ENCODE measurements at places on chromosomes 13 and 19.

DNA sequence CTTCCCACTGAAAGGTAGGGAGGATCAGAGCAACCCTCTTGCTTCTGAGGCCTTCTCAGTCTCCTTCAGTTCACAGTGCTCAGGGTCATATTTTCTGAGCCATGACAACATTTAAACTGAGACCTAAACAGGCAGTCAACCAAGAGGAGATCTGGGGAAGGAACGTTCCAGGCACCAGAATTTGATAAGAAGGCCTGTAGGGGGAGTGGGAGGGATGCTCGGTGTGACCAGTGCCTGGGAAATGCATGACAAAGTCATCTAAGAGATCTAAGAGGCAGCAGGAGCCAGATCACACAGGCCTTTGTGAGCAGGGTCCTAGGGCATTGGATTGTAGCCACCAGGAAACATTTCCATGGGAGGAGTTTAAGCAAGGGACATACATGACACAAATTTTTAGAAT, 71.6 kb downstream of the SHISA2 start:
- no peak for DNase-seq

- DNase-seq, result no peak
Observed at GRCh38 chr19:13669780-13670355, 94.5 kb upstream of the MRI1 start.

GRCh38 chr19:5934774-5935472, 20.9 kb downstream of the CAPS start:
- no peak for DNase-seq

- no peak for DNase-seq
Observed at GRCh38 chr13:53921473-53921872, 892.9 kb downstream of the OLFM4 start.

GRCh38 chr19:10368101-10368803, 12.1 kb downstream of the TYK2 start:
- no peak for DNase-seq

DNA sequence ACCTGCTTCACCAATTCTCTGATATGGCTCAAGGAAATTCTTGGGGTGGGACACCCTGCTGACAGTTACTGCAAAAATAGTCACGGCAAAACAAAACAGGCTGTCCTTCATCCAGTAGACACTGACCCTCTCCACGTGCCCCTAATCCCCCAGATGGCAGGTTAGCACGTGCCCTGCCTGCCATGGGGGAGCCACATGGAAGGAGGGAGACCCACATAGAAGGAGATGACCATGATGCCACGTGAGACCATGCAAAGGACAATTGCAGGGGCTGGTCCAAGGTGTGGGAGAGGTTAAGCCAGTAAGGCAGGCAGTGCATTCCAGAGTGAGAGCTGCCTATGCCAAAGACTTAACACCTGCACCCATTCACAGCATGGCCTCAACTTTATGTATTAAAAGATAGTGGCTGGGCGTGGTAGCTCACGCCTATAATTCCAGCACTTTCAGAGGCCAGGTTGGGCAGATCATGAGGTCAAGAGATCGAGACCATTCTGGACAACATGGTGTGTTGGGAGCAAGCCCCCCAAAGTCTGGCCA, 82.7 kb downstream of the ZNF429 start:
- DNase-seq, result no peak

GRCh38 chr13:114067381-114067885, 65.0 kb downstream of the RASA3 start:
- no peak for DNase-seq
